Fibroblast of pulmonary artery (primary cell): ENCODE measurements at places on chromosomes 3 and 15.
A peak's percentile ranks its signal among the peaks of the same experiment; 100 is the strongest.

GRCh38 chr3:107411056-107411455 lies 33.8 kb downstream of the CCDC54 start:
- DNase-seq: no peak

DNA sequence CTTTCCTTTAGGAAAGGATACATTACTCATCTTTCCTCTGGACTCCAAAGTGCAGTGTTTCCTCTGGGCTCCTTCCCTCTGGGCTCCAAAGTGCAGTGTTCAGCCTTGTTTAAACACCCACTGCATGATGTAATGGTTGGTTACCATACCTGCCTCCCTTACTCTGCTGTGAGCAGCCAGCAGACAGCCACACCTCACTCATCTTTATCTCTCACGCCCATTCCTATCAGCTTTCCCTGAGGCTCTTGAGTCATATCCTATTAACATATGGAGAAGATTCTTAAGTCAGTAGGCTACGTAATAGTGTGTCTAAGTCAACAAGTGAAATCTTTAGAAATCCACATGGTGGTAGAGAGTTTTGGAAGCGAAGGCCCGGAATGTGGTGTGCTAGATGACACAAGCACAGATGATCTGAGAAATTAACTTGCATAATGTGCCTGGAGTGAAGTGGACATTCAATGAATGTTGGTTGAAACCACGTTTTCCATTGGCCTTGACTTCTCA lies 97.2 kb upstream of the CTNNB1 start:
- no peak for DNase-seq

DNA sequence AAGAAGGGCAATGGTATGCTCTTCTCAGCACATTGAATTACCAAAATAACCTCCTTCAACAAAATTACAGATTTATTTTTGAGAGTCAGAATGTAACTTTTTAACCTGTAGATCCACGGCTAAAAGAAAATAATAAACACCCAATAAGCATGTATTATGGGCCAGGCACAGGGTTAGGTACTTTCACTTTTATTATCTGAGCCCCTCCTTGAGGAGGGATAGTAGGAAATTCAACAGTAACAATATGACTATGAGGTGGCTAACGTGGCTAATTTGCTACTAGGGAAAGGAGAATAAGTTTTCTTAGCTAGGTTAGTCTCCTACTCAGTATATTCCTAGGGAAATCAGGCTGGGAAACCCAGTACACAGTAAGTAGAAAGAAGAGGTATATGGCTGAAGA lies 306.9 kb downstream of the GAP43 start:
- DNase-seq: no peak

GRCh38 chr15:28974142-28974541 lies 88.4 kb downstream of the APBA2 start:
- DNase-seq: no peak

GRCh38 chr15:25248583-25249235 lies 190.1 kb downstream of the UBE3A start:
- DNase-seq: no peak

DNA sequence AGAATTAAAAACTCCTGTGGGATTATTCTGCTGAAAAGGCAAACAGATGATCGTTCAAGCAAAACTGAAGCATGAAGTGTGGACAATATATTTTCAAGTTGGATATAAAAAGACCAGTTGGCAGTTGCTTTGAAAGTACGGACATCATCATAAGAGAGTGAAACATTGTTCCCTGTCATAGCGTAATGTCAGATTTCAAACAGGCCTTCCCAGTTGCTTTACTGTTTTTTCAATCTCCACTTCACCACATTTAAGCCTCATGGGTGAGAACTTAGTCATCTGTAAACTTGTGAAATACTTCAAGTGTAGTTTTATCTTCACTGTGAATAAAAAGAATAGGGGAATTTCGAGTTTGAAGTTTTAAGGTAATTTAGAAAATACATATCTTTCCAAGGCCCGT lies 435.1 kb upstream of the CNTN3 start:
- no peak for DNase-seq

GRCh38 chr3:105365081-105365390 lies 1.7 kb upstream of the ALCAM start:
- DNase-seq: no peak

- DNase-seq: no peak
These were observed 55.7 kb upstream of the PLXND1 start for GRCh38 chr3:129662191-129662608.

DNA sequence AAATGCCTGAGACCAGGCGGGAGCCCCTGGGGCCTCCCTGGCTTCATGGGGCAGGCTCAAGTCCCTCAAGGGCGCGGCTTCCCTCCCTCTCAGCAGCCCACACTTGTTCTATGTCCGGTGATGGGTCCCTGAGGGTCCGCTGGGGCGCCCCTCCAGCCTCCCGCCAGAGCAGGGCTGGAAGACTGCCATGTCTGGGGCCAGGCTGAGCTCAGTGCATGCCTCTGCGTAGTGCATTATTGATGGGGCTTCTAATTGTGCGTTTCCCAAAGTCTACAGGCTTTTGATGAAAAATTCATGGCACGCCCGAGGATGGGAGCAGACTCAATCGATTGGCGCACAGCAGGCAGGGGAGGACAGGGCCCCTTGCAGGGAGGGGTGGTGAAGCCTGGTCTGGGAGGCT lies 51.3 kb downstream of the CYP11A1 start:
- no peak for DNase-seq

GRCh38 chr3:155302481-155302880 lies 9.0 kb upstream of the STRIT1 start:
- DNase-seq: peak; percentile 25

DNA sequence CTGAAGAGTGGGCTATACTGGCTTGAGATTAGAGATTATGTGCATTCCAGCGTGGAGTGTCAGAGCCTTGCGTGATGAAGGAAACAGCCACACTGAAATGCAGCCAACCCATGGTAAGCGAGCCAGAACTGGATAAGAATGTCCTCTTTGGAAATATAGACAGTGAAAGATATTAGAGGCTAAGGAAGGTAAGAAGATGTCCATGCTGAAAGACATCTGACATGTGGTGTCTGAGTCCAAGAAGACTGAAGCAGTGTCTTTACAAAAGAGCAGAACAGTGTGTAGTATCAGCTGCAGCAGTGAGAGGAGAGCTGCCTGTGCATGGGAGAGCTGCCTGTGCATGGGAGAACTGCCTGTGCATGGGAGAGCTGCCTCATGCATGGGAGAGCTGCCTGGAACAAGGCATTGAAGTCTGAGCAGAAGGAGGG lies 672.2 kb downstream of the DIPK2A start:
- DNase-seq: peak; percentile 79

- peak; percentile 52 for DNase-seq
These were observed 56.1 kb upstream of the CPNE4 start for GRCh38 chr3:132090921-132091320.

DNA sequence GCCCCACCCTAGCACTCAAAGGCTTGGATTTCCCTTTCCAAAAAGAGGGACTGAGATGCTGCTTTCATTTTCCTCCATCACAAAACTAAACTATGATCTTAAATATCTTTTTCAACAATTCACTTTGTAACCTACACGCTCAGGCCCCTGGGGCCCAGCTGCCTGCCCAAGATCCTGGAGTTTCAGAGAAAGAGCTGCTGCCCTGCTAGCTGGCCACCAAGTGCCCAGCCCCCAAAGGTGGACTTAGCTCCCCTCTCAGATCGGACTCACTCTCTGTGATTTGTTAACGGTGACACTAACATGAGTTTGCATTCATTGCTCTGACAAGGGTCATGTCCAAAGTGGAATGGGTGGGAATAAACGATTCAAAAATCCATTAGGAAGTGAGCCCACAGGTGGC lies 119.6 kb upstream of the SMAD3 start:
- no peak for DNase-seq

GRCh38 chr15:89827829-89828228 lies 13.2 kb upstream of the ANPEP start:
- no peak for DNase-seq

DNA sequence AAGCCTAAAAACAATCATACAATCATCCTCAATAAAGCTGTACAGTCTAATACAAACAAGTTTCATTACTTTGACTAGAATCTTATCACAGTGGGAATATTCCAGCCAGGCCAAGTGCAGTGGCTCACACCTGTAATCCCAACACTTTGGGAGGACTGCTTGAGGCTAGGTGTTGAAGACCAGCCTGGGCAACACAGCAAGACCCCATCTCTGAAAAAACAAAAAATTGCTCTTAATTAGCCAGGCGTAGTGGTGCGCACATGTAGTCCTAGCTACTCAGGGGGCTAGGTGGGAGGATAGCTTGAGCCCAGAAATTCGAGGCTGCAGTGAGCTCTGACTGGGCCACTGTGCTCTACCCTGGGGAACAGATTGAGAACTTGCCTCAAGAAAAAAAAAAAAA lies 3.3 kb downstream of the RPN1 start:
- DNase-seq: no peak

GRCh38 chr3:129663045-129663446 lies 56.6 kb upstream of the PLXND1 start:
- DNase-seq: no peak

DNA sequence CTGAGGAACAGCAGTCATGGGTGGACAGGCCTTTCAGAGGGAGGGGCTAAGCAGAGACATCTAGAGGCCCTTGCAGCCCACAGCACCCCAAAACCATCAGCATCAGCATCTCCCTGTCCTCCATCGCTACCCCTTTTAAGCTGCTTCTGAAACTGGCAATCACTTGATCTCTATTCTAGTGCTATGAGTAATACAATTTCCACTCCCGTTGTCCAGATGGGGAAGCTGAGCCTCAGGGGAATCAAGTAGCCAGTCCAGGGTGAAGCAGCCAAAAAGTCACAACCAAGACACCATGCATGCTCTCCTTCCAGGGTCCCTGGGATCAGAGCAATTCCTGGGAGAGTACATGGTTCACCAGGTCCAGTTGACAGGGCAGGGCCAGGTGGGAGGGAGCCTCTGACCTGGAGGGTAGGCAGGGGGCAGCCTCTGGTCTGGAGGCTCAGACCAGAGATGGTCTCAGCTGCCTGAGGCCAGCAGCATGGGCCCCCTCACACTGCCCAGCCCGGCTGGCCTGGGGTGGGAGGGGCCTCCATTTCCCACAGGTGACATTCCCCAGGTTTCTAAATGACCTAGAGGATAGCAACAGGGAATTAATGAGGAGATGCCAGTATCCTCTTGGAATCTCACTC lies 30.0 kb downstream of the KLHL25 start:
- DNase-seq: peak; percentile 49

- DNase-seq: no peak
These were observed 277.6 kb downstream of the THSD4 start for GRCh38 chr15:71392861-71393283.

DNA sequence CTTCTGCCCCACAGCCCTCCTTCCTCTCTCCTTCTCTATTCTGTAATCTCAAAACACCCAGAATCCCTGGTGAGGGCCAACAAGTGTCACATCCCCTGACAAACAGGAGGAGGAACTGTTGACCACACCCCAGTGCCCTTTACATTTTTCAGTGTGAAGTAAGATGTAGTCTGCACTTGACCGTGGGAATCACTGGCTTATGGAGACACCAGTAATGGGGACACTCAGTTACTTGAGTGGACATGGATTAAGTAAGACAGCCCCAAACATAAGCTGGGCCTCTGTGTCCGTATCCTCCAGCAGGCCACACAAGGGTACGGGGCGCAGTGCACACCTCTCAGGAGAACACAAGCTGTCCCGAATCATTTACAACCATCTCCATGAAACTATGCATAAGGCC lies 28.4 kb upstream of the LIMD1 start:
- DNase-seq: no peak

DNA sequence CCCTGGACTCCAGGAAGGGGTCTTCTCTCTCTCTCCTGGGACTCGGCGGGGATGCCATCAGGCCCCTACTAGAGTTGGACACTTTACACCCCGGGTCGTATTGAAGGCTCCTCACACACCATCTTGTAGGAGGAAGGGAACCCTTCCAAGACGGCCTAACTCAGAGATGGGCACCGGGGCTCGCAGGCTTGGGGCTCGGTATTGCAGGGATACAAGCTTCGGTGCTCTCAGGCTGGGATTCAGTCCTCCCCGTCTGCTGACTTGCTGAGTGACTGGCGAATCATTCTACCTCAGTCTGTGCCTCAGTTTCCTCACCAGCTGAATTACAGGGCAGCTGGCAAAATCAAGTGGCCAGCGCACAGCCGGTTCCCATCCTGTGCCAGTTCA lies 419 bp upstream of the CALML4 start:
- no peak for DNase-seq

- DNase-seq: no peak
These were observed 78.3 kb downstream of the EEFSEC start for GRCh38 chr3:128231606-128232005.

DNA sequence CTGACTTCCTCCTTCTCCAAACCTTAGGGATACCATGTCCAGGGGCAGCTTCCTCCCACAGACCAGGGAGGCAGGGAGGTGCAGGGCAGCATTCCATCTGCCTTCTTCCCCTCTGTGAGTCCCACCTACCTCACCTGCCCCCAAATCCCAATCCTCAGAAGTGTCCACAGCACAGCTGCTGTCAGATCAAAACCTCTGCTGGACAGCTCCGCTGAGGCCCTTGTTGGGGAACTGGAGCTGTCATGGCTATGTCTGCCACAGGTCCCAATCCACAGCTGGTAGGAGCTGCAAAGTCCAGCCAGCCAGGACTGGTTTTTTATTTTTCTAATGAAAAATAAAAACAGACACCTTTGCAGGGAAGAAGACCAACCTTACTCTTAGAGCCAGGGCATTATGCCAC lies 40.7 kb upstream of the TBC1D21 start:
- peak; percentile 10 for DNase-seq

- DNase-seq: no peak
These were observed 6.0 kb downstream of the CTSH start for GRCh38 chr15:78938658-78939488.

- DNase-seq: peak; percentile 85
These were observed at the start of gene GALK2 for GRCh38 chr15:49169880-49170597. GALK2 (plus strand) TSS chr15:49170247; CDS start chr15:49170323, 76 bp downstream.

GRCh38 chr3:178099274-178099673 lies 437.0 kb upstream of the KCNMB2 start:
- DNase-seq: no peak

- no peak for DNase-seq
These were observed 84.2 kb upstream of the IL12A start for GRCh38 chr3:159904455-159904854.

GRCh38 chr3:14319654-14320182 lies 82.7 kb upstream of the SLC6A6 start:
- DNase-seq: peak; percentile 78

DNA sequence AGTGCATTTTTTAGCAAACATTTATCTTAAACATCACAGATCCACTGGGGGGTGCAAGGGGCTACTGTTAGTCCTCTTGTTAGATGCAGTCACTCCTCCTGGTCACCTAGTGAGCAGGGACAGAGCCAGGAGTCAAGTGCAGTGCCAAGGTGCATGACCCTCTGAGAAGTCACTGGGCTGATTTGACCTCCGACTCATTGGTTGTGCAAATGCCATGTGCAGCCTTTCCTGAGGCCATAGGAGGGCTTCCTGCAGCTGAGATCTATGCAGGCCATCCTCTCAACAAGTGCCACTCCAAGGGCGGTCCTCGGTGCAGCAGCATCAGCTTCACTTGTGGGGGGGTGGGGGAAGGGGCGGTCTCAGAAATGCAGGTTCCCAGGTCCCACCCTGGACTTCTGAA lies 60.2 kb downstream of the GPD1L start:
- no peak for DNase-seq

- DNase-seq: no peak
These were observed 490.0 kb upstream of the TBL1XR1 start for GRCh38 chr3:177687291-177687690.
